GM23248 (cell line): ENCODE measurements at places on chromosomes 16 and 17. TPM values are rescaled to one million over a fixed set of nuclear protein-coding genes. Genes with fewer than 3 reads are reported as not detected.
A peak's percentile ranks its signal among the peaks of the same experiment; 100 is the strongest.

The TBC1D3 gene
- polyA plus RNA-seq = 0.15 TPM in 1 of 2 replicates, not detected in the other

- peak; percentile 94 for DNase-seq
Observed at GRCh38 chr16:10871157-10871991, 5.6 kb upstream of the CIITA start.

The EVPLL gene
- polyA plus RNA-seq = not detected in 2 replicates

DNA sequence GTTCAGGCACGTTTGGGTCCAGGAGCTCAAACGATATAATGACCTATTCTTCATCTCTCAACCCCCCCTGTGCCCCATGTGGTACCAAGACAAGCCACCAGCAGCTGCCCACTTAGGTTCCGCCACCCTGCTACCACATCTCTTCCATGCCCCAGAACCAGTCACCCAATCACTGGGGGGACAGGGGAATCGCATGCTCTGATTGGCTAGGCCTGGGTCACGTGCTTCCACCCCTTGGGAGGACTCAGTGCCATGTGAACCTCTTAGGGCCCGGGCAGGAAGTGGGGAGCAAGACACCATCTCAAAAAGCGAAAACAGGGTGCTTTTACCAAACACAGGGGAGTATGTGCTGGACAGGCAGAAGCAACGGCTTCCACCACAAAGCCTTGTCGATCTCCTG, 91.3 kb downstream of the KATNIP start:
- DNase-seq = no peak

The KLHL10 gene
- polyA plus RNA-seq = 0.09 TPM in 2 replicates

- no peak for DNase-seq
Observed at GRCh38 chr17:41919165-41919817, 540 bp upstream of the ACLY start.

DNA sequence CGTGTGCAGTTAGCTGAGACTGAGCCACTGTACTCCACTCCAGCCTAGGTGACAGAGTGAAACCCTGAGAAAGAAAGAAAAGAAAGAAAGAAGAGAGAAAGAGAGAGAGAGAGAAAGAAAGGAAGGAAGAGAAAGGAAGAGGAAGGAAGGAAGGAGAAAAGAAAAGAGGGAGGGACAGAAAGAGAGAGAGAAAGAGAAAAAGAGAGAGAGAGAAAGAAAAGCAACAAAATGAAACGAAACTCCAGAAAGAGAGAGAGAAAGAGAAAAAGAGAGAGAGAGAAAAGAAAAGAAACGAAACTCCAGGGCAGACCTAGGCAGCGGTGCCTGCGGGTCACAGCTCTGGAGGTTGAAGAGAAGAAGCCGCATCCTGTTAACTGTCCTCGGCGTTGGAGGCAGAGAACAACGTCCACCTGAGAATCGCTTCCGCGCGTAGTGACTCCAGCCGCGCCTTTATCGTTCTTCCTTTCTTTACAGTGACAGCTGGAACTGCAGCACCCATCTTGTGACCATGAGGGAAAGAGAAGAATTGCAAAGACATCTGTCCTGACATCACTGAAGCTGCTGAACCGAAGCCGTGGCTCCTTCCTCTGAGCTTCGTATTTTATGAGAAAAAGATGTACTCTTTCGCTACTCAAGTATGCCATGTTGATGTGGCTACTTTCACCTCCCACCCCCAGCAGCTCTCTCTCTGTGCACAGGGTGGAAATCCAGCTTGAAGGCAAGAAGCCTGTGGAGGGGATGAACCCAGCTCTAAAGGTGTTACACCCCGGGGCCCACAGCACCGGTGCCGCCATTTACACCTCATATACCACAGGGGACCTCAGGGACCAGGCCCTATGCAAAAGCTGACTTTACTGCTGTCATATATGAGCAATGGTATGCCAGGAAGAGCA, 56.9 kb upstream of the DOC2B start:
- no peak for DNase-seq
